HS-27A (cell line): ENCODE measurements at places on chromosomes 5 and 9.

DNA sequence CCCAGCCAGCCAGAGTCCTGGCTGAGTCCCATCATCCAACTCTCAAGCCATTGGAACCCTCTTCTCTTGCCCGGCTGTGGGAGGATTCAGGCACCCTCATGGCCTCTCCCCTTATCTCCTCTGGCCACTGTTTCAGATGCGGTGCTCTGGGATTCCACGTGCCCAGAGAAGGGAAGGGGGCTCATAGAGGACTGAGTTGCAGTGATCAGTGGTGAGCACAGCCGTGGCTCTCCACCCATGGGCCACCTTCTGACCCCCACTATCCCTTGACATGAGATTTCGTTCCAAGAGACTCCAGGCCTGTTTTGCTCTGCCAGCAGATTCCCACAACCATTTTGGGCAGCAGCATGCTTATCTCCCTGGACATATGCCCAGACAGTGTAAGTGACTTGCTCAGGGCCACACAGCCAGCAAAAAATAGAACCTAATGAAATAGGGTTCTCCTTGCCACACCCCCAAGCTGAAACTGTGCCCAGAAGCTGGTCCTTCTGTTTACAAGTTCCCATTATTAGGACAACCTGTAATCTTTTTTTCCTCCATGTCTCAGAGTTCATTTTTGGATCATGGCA is 2.7 kb downstream of the GPX3 start:
- no peak for DNase-seq

DNA sequence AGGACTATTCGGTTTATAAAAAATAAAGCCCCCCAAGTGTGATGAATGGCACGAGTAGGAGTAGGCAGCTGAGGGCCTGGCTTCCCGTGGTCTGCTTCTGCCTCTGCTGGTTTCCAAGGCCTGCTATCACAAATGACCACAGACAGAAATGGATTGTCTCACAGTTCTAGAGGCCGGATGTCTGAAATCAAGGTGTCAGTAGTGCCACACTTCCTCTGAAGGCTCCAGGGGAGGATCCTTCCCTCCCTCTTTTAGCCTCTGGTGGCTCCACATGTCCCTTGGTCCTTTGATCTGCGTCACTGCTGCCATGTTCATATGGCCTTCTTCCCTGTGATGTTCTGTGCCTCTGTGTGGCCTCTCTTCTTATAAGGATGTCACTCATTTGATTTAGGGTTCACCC is 15.1 kb downstream of the PRKACG start:
- no peak for DNase-seq

DNA sequence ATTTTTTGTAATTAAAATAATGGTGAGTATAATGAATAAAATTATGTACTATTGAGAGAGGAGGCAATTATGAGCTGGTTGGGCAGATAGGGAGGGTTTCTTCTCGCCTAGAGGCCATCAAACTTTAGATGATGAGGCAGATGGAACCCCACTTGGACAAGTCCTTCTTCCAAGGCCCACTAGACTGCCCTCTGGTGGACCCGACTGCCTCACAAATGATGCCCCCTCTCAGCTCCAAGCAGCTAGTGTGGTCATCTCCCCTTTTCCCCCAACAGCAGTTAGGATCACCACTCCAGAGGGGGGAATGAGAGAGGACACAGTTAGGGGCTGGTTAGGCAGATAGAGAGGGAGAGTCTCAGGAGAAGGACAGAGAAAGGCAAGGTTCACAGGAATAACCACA is 348.0 kb upstream of the CDH18 start:
- DNase-seq: no peak

- DNase-seq: no peak
Observed at GRCh38 chr5:139808481-139809330, 13.1 kb downstream of the PSD2 start.

GRCh38 chr5:179533024-179533423 is 17.3 kb upstream of the RUFY1 start:
- DNase-seq: no peak

- DNase-seq: no peak
Observed at GRCh38 chr5:109141222-109142200, 268.3 kb downstream of the PJA2 start.

DNA sequence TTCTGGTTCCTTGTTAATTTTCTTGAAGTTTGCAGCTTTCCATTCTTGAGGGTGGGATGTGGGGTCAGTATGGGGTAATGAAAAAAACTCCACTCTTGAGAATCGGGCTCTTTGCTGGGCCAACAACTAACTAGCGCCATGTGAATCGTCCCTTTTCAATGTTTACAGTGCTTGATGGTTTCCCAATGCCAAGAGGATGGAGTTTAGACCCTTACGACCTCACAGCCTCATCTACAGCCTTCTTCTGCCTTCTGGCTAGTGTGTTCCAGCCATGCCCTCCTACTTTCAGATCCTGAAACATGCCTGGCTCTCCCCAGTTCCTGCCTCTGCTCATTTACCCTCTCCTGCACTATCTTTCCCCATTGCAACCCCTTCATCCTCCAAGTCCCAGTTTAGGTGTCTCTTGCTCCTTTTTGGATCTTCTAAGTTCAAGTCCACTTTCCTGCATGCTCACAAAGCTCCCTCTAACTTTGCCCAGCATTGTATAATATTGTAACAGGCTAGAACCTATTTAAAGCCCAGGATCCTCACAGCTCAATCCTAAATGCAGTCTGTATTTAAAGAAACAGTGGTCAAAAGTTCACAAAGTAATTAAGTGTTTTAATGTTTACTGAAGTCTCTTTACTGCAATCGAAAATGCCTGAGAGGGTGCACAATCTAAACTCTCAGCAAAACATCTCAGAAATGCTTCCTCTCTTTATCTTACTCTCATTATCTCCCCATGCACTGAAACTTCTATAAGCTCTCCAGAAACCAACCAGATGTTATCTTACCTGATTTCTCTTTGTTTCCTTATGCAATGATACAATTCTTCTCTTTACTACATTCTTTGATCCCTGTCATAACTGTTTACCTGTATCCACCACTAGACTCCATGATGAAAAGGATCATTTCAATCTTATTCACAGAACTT is 20.6 kb upstream of the CAST start:
- DNase-seq: no peak

- DNase-seq: no peak
Observed at GRCh38 chr5:173618927-173619519, 2.6 kb upstream of the BOD1 start.

DNA sequence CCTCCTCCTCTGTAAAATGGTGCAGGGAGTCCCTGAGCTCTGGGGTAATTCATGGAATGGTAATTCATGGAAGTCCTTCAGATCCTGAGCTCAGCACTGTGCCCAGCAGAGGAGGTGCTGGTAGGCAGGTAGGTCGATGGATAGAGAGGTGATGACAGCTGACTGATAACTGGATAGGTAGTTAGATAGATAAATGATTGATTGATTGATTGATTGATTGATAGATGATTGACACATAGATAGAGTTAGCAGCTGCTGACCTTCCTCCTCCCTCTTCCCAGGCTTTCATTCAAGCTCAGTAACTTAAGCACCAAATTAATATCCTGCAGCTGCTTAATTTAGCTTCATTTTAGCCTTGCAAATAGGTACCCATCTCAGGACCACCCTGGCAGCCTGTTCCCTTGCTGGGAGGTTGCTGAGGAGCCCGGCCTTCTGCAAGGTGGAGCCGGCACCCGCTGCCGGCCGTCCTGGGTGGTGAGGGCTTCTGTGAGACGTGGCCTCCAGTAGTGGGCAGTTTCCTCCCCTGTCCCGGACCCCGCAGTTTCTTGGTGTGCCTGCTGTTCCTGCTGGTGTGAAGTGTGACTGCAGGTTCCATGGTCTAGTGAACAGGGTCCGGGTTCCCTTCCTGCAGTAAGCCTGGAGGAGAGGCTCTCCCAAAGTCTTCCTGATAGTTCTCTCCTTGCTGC is 13.4 kb downstream of the OLFM1 start:
- DNase-seq: no peak

GRCh38 chr9:87227456-87227855 is 270.2 kb upstream of the DAPK1 start:
- DNase-seq: no peak

GRCh38 chr9:76529653-76530052 is 70.7 kb downstream of the GCNT1 start:
- DNase-seq: no peak

DNA sequence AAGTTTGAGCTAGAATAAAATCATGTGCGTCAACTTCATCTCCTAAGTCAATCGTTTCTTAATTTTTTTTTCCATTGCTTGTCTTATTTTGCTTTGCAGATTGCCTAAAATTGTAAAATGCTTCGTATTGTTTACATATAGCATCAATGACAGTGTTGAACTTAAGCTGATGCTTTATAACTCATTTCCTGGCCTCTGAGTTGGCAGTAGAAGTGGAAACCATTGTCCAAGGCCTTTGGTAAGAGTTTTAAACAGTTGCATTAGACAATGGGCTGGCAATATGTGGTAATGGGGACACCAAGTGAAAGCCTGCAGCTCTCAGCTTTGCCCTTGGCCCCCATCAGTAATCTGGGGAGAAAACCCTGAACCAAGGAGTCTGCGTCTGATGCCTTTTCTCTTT is 154.8 kb upstream of the GAS1 start:
- DNase-seq: no peak

GRCh38 chr5:131423056-131423455 is 159.2 kb downstream of the CDC42SE2 start:
- DNase-seq: no peak

DNA sequence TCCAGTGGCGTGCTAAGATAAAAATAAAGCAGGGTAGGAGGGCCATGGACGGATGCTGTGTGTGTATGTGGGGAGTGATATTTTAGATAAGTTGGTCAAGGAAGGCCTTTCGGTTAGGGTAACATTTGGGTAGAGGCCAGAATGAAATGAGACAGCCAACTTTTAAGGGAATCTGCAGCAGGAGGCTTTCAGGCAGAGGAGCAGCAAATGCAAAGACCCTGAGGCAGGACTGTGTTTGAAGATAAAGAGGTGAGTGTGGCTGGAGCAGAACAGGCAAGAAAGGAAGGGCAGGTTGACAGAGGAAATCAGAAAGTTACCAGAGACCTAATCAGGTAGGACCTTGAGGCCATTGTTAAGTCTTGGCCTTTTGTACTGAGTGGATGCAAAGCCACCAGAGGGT is 106.2 kb downstream of the MAST4 start:
- no peak for DNase-seq

- no peak for DNase-seq
Observed at GRCh38 chr9:18238752-18239447, 235.1 kb upstream of the ADAMTSL1 start.

DNA sequence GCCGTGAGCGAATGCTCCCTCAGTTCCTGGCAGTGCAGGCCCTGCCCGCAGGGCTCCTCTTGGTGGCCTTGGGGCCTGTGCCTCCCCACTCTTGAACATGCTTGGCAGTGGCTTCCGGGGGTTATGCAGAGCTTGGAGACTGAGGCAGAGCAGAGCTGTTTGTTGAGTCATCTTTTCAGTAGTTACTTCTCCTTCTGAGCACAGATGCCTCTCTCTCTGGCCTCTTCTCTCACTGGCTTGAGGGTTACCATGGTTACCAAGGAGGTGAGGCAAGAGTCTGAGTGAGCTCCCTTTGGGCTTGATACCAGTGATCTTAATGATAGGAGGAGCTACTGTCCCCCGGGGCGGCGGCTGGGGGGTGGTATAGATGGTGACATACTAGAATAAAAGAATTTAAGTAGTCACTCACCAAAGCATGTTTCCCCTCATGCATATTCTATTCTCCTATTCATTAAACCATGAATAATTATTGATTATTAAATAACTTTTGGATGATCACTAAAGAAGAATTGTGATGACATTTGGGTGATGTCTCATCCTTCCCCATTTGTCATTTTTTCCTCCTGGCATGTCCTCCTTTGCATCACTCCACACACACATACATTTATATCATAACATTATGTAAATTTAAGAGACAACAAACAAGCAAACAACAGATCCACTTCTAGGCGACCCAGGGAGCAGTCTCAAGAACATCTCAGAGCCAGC is 111.1 kb downstream of the ARHGAP26 start:
- DNase-seq: no peak

DNA sequence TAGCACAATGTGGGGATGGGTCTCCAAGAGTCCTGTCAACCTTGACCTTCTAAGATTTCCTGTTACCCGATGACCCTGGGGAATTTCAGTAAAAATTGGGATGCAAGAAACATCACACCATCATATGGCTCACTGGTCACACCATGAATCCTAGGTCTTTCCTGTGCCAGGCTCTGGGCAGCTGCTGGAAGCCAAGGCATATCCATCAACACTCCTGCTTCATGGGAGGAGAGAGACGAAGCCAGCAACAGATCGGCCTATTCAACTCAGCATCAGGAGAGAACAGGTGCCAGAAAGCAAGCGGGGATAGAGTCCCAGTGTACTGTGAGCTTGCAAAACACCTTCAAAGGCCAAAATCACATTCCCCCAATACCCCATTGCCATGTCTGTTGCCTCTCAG is 6.5 kb upstream of the NEK6 start:
- no peak for DNase-seq

- DNase-seq: no peak
Observed at GRCh38 chr5:148559461-148559860, 94.9 kb downstream of the HTR4 start.

GRCh38 chr9:137025517-137025966 is 2.5 kb downstream of the ABCA2 start:
- no peak for DNase-seq

DNA sequence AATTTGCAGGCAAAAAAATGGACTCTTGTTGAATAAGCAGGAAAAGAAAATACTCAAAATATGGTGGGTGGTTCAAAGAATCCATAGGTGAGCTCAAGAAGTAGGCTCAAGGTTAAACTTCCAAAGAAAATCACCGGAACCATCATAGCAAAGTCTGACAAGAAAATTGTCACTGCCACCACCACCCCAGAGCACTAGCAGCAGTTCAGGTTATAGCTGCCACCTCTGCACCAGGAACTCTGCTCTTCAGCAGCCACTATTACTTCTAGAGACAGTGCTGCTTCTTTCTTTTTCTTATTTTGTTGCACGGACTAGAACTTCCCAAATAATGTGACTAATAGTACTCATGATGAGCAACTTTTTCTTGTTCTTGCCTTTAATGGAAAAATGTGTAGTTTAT is 70.3 kb downstream of the SPEF2 start:
- no peak for DNase-seq
